Activated effector memory CD4-positive, alpha-beta T cell treated with anti-CD3 and anti-CD28 coated beads, Interleukin-2, amount 50 U/mL, for 16 hours (primary cell): ENCODE measurements at places on chromosomes 11 and 22.

DNA sequence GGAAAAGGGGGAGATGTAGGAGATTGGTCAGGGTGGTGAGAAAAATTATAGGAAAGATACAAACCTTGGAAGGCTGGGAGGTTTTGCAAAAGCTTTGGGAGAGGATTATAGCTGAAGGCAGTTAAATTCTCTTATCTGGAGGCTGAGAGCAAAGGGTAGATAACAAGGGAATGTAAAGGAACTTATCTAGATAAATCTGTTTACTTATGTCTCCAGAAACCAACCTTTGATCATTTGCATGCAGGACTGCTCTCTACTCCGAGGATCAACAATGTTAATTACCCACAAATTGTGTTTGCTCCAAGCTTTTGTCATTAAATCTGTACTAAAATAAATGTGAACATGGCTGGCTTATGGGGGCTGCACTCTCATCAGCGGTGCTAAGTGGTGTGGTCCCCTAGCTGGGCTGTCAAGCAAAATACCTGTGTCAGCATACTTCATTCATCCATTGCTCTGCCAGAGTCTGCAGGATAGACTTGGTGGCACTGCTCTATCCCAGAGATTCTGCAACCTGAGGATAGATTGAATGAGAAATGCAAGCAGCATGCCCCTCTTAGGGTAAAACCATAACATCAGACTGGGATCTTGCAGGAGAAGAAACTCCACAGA, 1599.2 kb upstream of the TENM4 start:
- DNase-seq, result no peak

DNA sequence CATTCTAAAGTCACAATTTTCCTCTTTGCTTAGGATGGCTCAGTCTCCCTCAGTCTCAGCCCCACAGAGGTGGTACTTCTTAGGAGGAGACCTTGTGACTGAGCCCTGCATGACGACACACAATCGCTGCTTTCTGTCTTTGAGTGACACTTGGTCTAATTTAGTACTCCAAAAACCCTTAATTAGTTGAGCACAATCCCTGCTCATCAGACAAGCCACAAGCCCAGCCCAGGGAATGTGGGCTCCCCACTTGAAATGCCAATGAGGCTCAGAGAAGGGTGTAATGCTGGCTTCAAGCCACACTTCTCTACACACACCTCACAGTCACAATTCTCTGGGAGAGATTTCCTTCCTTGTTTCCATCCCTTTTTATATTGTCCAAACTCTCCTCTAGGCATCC, 101.8 kb downstream of the FEZ1 start:
- DNase-seq, result no peak

- DNase-seq, result no peak
Measured at GRCh38 chr11:13831696-13832095, 130.8 kb upstream of the SPON1 start.

GRCh38 chr22:25363474-25363873, 144.0 kb downstream of the CRYBB2 start:
- no peak for DNase-seq

GRCh38 chr11:115580927-115581680, 76.9 kb upstream of the CADM1 start:
- DNase-seq, result no peak

DNA sequence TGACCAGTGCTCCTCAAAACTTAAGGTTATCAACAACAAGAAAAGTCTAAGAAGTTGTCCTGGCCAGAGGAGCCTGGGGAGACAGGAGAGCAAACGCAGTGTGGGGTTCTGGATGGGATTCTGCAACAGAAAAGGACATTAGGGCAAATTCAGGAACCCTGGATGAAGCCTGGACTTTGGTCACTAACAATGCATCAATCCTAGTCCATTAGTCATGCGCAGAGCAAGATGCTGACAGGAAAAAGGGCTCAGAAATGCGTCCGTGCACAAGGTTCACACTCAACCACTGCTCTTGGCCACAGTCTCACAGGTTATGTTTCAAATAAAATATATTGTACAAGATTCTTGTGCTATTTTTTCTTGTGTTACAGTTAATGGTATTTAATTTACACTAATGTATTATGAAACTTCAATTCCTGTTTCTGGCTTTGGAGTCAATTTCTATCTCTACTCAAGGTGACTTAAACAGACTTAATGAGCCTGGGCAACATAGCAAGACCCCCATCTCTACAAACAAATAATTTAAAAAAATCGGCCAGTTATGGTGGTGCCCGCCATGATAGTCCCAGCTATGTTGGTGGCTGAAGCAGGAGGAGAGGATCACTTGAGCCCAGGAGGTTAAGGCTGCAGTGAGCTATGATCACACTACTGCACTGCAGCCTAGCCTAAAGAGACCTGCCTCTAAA, 13.6 kb downstream of the GNB1L start:
- DNase-seq, result no peak

- DNase-seq, result peak; percentile 59
Measured at GRCh38 chr22:35314161-35314942, 14.7 kb downstream of the TOM1 start.

GRCh38 chr11:34240150-34240494, 117.7 kb downstream of the ABTB2 start:
- no peak for DNase-seq

DNA sequence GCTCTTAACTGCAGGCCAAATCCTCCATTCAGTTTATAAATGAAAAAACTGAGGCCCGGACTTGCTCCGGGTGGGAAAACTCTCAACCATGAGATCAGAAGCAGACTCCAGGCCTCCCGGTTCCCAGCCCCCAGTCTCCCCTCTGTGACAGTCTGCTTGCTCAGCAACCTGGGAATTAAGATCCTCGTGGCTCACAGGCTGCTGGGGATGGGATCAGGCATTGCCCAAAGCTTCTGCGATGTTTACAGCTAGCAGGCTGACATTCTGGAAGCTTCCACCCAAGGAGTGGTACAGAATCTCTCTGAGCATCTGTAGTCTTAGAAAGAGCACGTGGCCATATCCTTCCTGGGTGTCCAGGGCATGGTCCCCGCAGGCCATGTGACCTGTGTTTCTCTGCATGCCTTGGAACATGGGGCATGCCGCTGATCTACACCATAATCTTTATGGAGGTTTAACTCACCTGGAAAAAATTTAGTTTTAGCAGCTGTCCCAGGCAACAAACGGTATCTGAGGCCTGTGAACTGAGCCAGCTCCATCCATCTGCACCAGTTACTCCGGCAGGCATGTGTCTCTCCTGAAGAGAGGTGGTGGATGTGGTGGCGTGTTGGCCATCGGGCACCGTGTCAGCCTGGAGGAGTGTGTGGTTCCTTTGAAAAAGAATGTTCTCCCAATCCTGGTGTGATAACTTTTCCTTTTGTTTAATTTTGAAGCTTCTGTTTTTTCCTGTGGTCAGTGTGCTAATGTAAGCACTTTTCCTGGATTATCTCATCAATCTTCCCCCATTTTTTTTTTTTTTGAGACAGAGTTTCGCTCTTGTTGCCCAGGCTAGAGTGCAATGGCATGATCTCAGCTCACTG, 7.9 kb downstream of the FBLN1 start:
- no peak for DNase-seq

- no peak for DNase-seq
Measured at GRCh38 chr11:5626196-5626595, 1.4 kb downstream of the TRIM34 start.

DNA sequence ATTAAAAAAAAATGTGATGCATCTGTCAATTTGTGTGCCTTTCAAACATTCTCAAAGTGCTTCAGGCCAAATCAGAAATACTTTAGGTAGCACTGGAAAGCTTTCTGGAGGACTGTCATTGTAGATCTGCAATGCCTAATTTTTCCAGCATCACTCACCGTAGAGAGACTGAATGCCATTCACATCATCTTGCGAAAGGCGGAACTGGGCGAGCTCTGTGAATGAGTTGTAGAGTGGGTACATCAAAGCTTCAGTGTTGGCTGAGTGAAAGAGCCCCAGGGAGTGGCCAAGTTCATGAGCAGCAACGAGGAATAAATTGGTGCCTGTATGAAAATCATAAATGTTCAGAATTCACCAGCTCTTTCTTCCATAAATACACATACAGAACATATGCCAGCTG, 4.0 kb downstream of the MMP10 start:
- DNase-seq, result no peak

DNA sequence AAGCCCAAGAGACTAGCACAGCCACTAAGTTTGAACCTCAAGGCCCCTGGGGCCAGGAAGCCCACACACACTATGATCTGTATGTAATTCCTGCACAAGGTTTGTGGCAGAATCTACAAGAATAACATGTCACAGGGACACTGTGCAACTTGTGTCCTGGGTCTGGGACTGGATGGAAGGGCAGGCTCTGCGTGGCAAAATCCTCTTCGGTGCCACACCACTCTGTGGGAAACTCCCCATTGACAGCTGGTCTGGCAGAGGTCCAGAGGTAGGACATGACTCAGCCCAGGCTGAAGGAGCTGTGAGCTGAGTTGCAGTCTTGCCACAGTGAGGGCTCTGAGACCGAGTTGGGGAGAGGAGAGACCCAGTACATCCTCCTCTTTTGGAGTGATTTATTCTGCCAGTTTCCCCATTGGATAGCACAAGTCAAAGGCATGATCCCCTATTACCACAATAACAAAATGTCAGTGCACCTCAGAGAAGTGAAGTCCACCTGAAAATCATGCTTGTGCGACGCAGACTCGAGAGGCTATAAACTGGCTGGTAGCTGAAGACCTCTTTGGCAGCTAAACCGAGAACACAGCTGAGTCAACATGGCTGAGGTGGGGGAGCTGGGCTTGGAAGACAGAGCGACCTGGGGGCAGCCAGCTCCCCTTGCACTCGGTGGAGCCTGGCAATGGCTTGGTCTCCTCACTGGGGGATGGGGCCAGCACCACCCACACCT, 23.3 kb upstream of the SERPIND1 start:
- DNase-seq, result peak; percentile 75

- no peak for DNase-seq
Measured at GRCh38 chr22:44723801-44724200, 21.8 kb downstream of the PRR5 start.

- peak; percentile 90 for DNase-seq
Measured at GRCh38 chr11:8225589-8226036, 38.1 kb downstream of the LMO1 start.

- DNase-seq, result no peak
Measured at GRCh38 chr22:35219012-35219411, 38.3 kb upstream of the HMGXB4 start.

- DNase-seq, result no peak
Measured at GRCh38 chr22:45090497-45090910, 73.2 kb upstream of the NUP50 start.

DNA sequence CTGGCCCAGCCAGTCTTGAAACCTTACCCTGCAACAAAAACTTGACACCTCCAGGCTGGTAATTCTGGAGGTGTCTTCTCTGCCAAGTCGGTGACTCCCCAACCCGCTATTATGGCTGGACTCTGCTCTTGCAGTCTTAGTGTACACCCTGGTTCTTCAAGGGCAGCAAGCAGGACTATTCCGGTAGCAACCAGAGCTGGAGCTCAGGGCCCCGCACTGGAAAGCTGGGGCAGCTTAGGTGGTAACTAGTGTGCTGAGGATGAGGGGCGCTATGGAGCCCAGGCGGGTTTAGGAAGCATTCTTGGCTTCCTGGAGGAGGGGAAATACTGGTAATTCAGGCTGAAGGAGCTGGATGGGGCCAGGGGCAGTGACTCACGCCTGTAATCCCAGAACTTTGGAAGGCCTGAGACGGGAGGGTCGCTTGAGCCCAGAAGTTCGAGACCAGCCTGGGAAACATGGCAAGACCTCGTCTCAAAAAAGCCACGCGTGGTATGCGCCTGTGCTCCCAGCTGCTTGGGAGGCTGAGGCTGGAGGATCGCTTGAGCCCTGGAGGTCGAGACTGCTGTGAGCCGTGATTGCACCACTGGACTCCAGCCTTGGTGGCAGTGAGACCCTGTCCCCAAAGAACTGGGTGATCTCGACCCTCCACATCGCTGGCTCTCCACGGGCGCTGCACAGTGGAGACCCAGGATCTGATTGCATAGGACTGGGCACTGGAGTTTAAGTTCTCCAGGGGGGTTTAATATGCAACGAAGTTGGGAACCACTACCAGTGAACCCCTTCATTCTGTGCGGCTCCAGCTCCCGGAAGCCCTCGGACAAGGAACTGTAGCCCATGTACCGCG, 10.6 kb upstream of the AIFM3 start:
- DNase-seq, result no peak

DNA sequence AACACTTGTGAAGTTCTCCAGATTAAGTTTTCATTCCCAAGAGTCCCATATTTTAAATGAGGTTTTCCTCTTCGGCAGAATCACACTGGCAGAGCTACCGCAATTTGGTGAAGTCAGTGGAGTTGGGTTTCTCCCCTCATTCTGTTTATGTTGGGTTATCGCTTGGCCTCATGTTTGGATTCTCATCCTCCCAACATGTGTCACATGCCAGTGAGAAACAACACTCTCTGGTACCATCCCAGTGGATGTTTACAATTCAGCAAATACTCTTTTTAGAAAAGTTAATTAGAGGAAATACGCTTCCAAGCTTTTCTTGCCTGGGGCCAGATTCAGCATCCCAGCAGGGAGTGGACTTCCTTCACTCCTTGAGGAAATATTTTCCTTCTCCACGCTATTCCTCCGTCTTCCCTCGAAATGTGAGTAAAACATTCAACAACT, 2.1 kb downstream of the PAMR1 start:
- DNase-seq, result no peak

GRCh38 chr11:38131535-38131934, 1533.5 kb upstream of the RAG2 start:
- DNase-seq, result no peak

DNA sequence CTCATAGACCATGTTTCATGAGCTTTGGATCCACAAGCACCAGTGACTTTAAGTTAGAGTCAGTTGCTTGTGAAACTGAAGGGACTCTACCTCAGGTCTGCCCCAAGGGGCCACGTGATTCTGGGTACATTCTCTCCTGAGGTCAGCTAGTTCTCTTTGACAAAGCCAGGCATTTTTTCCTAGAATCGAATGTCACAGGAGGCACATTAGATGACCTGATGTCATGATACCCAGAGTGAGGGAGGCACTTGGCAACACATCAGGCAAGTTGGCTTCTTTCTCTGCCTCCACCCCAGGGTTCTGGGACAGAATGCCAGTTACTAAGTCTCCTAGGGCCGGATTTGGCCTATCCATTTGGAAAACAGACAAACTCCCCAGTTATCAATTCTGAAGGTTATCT, 93.0 kb downstream of the APIP start:
- DNase-seq, result no peak

- DNase-seq, result no peak
Measured at GRCh38 chr11:72743321-72744221, 8.6 kb downstream of the ARAP1 start.

DNA sequence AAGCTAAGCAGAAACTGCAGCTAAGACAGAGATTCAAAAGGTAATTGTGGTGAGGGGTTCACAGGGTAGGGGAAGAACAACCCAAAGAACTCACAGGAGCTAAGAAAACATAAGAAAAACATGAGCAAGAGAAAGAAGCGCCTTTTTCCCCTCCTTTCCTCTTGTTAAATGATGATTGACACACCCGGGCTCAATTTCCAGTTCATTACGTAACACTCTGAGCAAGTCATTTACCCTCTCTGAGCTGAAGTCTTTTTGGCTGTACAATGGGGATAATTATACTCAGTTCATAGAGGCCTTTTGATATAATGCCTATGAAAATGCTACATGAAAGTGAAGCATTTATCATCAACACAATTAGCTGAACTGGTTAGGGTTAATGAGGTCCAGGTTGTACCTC, 17.2 kb downstream of the LRP4 start:
- DNase-seq, result no peak
